ENCODE measurements at places on chromosomes 13 and 19.
A peak's percentile ranks its signal among the peaks of the same experiment; 100 is the strongest.

- DNase-seq = no peak
Observed at GRCh38 chr13:104810242-104810641, 1725.2 kb downstream of the EFNB2 start.

DNA sequence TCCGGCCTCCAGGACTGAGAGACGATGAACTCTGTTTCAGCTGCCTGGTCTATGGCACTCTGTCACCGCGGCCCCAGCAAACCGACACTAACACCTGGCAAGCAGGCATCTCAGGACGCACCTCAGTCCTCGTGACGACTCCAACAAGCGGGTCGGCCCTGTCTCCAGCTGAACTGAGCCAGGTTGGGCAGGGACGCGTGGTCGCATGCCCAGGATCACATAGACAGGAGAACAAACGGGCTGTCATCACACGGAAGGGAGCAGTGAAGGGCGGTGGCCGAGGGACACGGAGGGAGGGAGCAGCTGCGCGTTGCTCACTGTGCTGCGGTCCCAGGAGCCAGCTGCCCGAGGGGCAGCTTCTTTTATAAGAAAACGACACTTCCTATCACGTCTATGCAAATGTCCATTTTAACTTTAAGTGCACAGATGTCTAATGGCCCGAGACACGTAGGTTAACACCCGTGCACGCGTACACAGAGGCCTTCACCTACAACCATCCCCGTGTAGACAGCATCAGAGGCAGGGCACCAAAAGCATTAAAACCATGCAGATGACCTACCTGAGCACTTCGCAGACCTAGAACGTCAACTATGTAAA, 8.9 kb downstream of the SGTA start:
- no peak for DNase-seq

DNA sequence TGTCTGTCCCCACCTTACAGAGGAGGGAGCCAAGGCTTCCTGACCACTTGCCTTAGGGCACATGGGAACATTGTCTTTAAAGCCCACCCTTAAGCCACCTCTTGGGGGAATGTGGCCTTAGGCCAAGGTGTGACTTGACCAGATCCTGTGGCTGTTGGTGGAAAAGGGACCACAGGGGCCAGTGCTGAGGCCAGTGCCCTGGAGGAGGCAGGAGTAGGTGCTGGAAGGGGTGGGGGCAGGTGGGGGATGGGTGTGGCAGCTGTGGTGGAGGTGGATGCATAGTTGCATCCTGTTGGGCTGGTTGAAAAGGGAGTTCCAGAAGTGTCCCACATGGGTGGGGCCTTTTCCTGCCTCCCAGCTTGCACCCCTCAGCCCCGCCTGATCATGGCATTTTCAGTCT, 44.8 kb downstream of the DNM2 start:
- DNase-seq = no peak

- no peak for DNase-seq
Observed at GRCh38 chr13:67438465-67438864, 208.3 kb upstream of the PCDH9 start.

- DNase-seq = no peak
Observed at GRCh38 chr13:23889615-23890607, 711 bp upstream of the MIPEP start.

DNA sequence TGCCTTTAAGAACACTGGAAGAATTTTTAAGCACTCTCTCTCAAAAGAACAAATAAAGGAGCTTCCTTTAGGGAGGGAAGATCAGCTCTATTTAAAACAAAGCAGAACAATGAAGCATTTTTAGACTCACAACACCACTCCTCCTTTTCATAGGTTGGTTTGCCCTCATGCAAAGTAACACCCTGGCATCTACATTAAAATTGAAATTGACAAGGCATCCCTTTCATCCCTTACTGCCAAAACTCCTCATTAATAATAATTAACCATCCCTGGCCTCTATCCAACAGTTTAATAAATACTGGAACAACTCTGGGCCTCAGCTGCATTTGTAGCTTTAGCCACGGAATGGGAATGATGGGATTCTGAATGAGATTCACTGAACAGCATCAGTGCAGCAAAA, 929.1 kb downstream of the PCDH9 start:
- no peak for DNase-seq

GRCh38 chr19:14114439-14114838, 3.1 kb downstream of the PRKACA start:
- DNase-seq = no peak

DNA sequence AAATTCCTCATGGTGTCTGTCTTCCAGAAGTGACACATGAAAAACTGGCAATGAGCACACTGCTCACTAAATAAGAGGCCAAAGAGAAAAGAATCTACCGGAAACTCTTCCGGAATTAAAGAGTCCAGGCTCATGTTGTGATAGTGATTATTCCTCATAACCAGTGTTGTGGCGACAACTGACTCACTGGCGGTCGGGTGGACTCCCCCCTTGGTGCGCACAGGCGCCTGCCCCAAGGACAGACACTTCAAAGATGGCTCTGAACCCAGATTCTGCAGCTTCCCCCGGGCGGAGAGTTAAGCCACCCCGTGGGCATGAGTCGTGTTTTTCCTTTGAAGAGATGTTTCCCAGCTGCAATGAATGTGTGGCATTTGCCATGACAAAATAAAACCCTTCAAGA, 10.3 kb downstream of the IL17D start:
- DNase-seq = no peak

GRCh38 chr13:107202371-107203023, 634.6 kb upstream of the ARGLU1 start:
- peak; percentile 60 for DNase-seq

DNA sequence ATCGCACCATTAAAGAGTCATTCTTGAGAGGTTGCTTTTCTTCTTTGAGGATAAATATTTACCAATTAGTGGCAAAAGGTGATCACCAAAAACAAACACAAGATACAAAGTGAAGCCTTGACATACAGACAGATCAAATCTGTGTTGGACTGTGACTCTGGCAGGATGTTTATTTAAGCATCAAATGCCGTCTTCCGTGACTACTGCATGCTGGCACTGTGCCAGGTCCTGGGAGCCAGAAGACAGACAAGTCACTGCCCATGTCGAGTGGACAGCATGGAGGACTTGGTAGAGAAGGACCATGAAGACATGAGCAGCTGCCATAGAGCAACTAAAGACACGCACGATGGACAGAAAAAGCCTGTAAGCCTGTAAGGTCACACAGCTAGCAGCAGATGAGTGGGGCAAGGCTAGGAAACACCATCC, 92.8 kb upstream of the FARP1 start:
- no peak for DNase-seq

DNA sequence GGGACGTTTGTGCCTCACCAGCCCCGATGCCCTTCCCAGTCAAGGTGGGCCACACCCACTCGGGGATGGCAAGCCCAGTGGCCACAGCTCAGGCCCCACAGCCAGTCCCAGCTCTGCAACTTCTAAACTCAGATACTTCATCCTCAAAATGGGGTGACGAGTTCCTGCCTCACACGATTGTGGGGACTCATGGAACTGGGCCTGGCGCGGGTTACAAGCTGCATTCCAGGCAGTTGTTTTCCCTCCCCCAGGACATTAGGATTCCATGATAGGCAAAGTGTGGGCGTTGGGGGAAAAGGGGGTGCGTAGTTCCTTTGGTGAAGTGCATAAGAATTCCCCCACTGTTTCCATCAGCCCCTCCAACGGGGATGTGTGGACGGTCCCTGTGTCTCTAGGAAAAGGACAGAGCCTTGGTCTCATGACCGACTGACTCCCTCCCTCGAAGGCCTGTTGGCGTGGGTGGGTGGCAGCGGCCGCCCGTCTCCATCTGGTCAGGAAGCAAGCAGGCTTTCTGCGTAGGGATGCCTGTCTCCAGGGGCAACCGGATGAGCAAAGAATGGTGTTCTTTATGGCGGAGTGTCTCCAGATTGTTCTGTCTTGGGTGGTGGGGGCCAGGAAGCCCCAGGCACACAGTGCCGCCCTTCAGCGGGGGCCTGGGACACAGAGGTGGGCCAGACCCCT, 21.1 kb upstream of the NPAS1 start:
- DNase-seq = no peak

- DNase-seq = no peak
Observed at GRCh38 chr13:20911037-20911436, 8.5 kb upstream of the XPO4 start.

DNA sequence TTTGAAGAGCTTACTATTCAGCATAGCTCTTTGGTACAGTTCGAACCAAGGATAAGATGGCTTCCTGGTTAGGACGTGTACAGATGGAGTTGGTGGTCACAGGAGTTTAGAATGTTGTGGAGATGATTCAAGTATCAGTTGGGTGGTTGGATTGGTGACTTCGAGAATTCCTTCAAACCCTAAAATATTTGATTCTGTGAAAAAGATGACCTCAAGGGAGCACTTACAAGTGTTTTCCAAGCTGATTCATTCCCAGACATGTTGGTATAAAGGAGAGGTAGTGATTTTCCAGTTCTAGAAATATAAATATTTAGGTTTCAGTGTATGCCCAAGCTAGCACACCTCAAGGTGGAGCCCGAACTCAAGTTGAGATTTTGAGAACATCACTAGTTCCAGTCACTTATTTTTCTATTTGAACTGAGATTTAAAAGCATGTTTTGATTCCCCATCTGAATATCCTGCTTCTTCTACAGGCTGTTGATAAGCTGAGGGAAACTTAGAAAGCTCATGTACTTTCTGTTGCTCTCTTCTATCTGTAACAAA, 306.1 kb downstream of the DCT start:
- DNase-seq = no peak

All from left lung (tissue), 14 donors.